ENCODE measurements at places on chromosomes 13 and 19.

- no peak for DNase-seq
Measured at GRCh38 chr19:42212886-42213285, 4.6 kb downstream of the DEDD2 start.

DNA sequence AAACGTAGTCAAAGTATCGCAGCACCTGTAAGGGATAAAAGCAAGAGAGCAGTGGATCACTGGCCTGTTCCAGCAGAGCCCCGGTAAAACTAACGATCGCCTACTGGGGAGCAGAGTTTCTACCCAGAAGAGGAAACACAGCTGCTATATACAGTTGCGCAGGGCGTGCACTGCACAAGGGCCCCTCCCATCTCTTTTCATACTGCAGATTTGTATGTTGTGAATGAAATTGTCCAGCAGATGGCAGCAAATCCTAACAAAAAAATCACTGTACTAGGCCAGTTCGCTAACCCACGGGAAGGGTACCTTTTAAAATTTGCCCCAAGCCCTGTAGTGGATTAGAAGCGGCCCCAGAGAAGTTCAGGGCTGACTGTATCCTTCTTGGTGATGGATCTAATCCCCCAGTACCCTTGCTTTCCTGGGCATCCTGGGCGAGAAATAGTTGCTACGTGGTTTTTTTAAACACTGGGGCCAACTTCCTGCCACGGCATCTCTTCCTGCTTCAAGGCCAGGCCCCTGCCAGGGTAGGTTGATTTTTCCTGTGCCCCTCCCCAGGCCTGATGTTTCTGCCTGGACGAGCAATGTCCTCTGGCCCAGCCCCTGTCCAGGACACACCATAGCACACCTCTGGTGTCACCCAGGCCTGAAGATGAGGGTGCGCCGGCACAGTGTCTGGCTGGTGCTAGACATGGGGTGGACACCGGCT lies 127.0 kb downstream of the IER2 start:
- DNase-seq, result peak; percentile 74

DNA sequence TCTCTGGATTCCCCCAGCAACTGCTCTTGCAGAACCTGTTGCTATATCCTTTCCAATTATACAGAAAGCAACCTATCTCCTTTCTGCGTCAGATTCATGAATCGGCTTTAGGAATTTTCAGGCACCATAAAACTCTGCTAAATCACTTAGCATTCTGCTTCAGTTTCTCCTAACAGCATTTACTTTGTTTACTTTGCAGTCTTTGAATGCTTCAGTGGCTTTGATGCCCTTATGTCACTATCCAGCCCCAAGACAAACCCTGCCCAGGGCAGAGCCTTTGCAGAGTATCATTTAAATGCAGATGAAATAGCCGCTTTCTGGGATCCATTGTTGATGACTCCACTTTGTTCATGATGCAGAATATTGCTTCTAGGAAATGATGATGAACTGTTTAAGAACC lies 43.1 kb downstream of the SLITRK1 start:
- no peak for DNase-seq

DNA sequence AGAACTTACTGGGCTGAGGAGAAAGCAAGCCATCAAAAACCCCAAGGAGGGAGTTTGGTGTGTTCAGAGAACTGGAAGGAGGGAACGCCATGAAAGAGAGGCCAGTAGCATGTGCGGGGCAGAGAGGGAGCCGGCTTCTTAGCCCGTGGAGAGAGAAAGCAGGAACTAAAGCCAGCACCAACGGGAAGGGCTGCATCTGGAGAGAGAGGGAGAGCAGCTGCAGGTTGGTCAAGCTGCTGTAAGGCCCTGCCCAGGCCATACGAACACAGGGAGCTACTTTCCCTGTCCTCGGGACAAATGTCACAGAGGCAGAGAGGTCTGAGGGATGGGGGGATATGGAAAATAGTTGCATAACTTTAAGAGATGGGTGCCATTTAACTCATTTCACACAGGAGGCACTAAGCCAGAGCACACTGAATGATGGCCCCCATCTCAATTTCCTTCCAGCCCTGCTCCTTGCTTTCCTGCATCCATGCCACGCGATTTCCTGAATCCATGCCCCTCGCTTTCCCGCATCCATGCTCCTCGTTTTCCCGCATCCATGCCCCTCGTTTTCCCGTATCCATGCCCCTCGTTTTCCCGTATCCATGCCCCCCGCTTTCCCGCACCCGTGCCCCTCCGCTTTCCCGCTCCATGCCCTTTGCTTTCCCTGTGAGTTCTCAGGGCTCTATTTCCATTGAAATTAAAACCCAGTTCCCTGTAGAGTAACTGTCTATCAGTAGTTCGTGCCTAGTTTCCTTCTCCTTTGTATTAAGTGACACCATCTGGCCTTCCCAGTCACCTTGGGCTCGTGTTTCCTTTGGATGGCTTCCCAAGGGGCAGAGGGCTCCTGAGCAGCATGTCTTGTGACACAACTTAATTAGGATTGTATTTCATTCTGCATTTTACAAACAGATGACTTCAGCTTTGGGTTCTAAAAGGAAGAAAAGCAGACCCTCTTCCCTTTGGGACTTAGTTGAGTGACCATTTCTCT lies 31.5 kb upstream of the TPT1 start:
- no peak for DNase-seq

- DNase-seq, result no peak
Measured at GRCh38 chr19:13669780-13670355, 94.5 kb upstream of the MRI1 start.

Data from CD4-positive, alpha-beta memory T cell (primary cell).